ENCODE measurements at places on chromosomes 5 and 9. TPM values are rescaled to one million over a fixed set of nuclear protein-coding genes. Genes with fewer than 3 reads are reported as not detected.
A peak's percentile ranks its signal among the peaks of the same experiment; 100 is the strongest.

The PRDM9 gene
- total RNA-seq = not detected

The NTNG2 gene
- total RNA-seq = 5.7 TPM

The ARHGEF28 gene
- total RNA-seq = 15.9 TPM

The SPINK6 gene
- total RNA-seq = 0.89 TPM

The CCNI2 gene
- total RNA-seq = not detected

The CHD1 gene
- 55.1 TPM for total RNA-seq

The HOMER1 gene
- 11.0 TPM for total RNA-seq

The NIPAL4 gene
- 1.5 TPM for total RNA-seq

The ADGRD2 gene
- total RNA-seq = not detected

The SPTAN1 gene
- total RNA-seq = 411 TPM

The RPL7A gene
- total RNA-seq = 2,228 TPM

The DPYSL3 gene
- total RNA-seq = 485 TPM

The IFNA1 gene
- not detected for total RNA-seq

The TSPAN17 gene
- total RNA-seq = 54.9 TPM

GRCh38 chr5:93621327-93621798, 38.3 kb downstream of the NR2F1 start:
- peak; percentile 61 for DNase-seq

DNA sequence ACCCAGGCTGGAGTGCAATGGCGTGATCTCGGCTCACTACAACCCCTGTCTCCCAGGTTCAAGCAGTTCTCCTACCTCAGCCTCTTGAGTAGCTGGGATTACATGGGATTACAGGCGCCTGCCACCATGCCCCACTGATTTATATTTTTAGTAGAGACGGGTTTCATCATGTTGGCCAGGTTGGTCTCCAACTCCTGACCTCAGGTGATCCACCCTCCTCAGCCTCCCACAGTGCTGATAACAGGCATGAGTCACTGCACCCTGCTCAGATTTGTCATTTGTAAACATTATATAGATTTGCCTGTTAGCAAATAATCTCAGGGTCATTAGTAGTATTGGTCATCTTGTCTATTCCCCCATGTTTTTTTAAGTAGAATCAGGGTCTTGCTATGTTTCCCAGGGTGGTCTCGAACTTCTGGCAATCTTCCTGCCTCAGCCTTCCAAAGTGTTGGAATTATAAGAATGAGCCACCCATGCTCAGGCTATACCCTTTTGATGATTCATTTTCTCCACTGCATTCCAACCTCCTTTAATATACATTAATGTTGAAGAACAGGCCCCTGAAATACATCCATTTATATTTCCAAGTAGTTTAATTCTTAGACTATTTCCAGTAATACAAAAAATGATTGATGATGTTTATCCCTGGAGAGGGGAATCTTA, 17.3 kb downstream of the CENPH start:
- peak; percentile 49 for DNase-seq

DNA sequence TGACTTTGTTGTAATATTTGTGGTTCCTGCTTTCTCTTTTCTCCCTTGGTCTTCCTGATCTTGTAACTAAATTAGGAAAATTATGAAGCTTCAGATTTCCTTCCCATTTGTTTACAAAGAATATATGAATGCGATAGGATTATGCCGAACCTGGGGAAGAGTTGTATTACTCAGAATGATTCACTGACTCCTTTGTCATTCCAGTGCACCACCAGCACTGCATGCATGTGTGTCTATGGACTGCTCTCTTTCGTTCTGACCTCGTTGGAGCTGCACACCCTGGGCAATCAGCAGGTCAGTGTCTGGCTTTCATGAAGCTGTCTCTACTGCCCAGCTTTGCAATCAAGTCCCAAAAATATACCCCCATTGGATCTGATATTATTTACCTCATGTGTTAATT, 25.5 kb downstream of the NUP188 start:
- peak; percentile 82 for DNase-seq

DNA sequence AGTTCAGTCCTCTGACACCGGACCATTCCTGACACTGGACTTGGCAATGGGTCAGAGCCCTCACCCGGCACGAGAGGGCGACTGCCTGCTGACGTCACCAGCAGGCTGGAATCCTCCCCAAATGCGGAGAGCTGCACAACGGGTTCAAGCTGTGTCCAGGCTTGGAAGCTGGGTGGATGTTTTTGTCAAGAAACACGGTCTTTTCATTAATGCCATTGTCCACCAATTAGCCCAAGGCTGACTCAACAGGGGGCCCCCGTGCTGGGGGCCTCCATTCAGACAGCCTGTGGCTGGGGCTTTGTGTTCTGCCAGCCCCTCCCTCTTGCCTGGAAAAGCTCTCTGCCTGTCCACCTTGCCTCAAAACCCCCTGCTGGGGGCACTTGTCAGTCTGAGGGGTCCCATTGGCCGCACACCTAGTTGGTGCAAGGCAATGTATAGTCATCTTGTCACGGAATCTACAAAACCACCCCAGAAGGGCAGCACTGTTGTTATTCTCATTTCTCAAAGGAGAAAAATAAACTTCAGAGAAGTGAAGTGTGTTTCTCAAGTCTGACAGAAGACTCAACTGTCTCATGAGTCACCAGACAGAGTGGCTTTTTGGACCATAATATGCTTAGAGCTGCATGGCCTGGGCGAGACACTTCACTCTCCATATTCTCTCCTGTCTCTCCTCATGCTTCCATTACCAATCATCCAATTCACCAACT, 24.6 kb downstream of the NDUFA8 start:
- DNase-seq = no peak

DNA sequence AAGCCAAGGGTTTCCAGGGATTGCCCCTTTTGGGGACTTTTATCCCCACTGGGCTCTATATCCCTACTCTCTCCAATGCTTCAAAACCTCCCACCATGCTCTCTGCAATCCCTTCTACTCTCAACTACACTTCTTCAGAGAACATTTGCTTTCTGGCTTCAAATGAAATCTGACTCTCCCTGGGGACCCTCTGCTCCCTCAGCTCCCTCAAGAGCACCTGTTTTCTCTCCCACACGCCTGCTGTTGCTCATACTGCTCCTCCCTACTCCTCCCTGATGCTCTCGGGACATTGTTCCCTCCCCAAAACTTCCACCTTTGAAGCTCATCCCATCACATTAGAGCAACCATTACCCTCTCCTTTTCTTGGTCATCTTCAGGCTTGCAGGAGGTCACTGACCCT, 344.9 kb downstream of the CDK5RAP2 start:
- no peak for DNase-seq

DNA sequence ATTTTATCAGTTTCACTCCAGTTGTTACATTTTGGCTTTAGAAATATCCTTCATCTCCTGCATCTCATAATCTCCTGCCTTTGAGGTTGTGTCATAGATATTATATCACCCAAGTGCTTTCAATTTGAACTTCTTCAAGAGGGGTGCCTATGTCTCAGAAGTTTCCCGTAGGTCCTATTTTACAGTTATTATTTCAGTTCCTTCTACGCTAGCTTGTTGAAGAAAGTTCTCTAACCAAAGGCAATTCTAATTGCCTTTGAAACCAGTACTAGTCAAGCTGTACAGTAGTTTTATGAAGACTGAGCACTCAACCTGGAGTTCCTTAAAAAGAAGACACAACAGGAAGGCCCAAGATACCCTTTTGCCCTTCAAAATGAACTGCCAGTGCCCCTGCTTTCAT, 116.4 kb downstream of the ZCCHC7 start:
- DNase-seq = no peak

- no peak for DNase-seq
Measured at GRCh38 chr9:14294659-14295058, 19.3 kb downstream of the NFIB start.

DNA sequence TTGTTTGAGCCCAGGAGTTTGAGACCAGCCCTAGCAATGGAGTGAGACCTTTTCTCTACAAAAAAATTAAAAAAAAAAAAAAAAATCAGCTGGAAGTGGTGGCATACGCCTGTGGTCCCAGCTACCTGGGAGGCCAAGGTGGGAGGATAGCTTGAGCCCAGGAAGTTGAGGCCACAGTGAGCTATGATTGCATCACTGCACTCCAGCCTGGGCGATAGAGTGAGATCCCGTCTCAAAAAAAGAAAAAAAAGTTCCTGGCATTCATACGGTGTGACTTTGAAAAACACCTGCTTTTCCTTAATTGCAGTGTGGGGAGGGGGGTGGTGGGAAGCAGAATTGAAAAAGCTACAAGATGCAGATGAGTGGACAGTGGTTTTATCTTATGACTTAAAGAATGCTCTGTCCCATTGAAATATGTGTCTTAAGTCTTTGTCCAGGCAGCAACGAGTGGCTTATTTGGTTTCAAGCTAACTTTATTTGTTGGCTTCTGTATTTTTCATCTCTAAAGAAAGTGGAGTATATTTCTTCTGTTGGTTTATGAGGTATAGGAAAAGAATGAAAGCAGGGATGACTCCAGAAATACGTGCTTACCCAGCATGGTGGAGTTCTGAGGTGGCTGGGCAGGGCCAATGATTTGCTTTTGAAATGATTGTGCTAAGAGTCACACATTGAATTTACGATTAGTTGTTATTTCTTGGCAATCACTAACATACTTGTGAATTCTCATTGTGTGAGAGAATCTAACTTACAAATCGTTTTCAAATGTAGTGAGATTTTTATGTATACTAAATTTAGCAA, 27.8 kb downstream of the ROPN1L start:
- DNase-seq = no peak

GRCh38 chr5:91211997-91212713, 171.0 kb downstream of the ARRDC3 start:
- no peak for DNase-seq

DNA sequence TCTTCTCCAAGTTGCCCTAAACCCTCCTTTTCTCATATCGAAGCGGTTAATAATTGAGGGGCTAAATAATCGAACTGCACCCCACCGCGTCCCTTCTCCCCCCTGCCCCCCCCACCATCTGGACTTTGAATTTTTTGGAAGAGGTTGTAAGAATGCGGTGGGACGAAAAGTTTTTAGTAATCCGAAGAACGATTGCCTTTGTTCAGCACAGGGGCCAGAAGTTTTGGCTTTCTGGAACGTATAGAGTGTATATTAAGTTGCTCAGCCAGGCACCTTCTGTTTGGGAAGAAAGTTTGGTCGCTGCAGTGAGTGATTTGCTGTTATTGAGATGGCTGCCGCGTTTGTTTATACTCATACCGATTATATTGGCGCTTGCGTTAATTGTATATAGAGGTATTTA, 518 bp downstream of the ERBIN start:
- peak; percentile 10 for DNase-seq

DNA sequence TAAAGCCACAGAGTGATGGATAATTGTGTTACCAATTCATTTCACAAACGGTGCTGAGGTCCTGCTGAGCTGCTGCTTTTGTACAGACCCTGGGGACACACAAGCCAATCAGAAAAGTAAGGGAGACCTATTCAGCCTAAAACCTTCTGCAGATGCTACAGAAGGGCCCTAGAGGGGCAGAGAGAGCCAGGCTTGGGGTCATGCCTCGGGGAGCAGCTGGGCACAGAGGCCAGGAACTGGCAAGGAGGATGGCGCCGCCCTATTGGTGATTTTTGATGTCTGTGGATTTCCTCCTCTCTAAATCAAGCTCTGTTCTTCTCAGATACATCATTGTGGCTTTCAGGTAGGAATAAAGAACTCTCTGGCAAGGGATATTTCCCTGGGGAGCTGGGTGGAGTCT, 181.9 kb downstream of the ZNF462 start:
- DNase-seq = no peak

DNA sequence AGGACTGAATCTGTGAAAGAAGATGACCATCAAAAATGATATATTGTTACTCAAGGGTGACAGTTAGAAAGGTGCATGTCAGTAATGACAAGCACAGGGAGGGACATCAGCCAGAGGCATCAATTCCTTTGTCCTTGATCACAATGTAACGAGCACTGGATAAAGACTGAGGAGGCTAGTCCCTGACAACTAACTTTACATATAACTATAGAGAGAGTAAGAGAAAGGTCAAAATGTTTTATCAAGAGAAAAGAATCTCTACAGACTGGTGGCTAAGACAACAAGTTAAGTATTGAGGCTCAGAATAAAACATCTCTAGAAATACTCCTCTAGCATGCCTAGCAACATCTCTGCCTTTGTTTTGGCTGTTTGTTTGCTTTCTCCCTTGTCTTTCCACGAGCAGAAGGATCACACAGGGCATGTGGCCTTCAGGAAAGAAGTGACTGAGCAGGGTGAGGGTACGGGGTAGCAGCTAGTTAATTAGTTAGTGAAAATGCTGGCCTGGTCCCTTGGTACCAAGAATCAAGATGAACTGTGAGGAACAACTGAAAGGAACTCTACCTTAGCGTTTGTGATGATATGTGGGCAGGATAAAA, 724.1 kb upstream of the MEF2C start:
- DNase-seq = no peak

- DNase-seq = no peak
Measured at GRCh38 chr5:81633891-81634290, 117.0 kb downstream of the SSBP2 start.

DNA sequence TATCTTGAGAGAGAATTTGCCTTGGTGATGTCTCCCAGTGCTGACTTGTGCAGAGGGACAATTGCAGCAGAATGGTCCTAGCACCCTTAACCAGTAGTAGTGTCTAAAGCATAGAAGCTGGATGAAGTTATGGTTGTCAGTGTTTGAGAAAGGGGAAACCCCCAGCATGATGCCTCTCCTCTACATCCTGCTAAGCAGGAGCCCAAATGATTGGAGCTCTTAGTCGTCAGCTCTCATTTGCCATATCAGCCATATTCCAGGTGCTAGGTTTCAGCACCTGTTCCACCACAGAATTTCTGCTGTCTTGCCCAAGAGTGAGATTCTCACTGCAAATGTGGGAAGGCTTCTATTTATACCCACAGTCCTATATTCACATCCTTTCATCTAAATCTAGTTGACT, 43.7 kb upstream of the RFX3 start:
- DNase-seq = no peak

- no peak for DNase-seq
Measured at GRCh38 chr9:134962973-134963364, 45.3 kb upstream of the FCN1 start.

DNA sequence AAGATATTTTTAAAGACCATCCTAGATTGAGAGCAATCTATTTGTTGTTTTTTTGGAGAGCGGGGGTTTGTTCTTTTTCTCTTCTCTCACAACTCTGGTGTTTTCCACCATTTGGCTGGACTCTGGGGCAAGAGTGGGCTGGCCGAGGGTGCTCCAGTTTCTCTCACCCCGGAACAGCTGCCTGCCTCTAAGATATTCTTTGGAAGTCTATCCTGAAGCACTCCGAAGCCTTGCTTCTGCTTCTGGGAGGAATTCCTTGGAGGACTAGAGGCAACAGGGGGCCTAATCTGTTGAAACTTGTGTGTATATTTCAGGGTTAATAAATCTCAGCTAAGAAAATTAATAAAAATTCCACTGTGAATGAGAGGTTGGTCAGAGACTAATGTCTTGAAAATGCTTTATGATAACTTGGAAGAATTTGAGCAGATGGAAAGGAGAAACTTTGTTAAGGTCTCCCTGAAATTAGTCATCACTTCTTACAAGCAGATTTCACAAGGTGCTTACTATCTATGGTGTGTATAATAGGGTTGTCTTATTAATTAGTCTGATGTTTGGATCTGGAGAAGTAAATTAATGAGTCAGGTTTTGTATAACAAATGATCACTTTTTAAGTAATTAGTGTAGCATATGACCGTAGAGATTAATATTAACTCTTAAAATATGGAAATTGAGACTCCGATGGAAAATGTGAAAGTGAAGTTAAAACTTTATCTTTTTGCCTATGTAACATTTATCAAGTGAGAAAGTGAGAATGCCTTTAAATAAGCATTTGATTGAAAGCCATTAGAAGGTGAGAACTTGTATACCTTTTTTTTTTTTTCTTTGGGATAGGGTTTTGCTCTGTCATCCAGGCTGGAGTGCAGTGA, 4.0 kb downstream of the MAN2A1 start:
- peak; percentile 22 for DNase-seq
